ENCODE measurements at places on chromosomes 4 and X.

DNA sequence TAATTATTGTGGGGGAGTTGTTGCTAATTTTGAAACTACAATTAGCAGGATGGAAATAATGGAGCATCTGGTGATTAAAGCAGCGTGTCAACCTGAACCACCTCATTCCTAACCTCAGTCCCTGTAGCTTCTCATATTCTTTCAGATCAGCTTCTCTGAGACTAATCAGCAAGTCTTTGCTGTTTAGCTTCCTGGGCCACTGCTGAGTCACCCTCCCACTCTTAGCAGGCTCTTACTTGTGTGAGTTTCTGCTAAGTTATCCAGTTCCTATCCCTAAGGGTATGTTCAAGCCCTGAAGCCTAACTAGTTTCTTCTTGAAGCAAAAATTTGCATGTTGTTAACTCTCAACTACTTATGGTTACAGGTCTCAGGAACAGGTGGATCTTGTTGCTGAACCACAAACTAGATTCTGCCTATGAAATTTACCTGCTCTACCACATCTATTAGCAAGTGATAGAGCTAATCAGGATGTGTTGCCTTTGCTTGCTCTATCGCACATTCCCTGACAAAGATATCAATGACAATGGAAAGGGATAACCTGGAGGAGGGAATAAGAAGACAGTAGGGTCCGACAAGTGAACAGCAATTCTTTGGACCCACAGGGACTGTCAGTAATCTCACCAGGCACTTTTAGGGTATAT, 134.2 kb downstream of the EIF4E start:
- no peak for DNase-seq

- no peak for DNase-seq
Measured at GRCh38 chrX:53681661-53682060, 4.9 kb downstream of the HUWE1 start.

DNA sequence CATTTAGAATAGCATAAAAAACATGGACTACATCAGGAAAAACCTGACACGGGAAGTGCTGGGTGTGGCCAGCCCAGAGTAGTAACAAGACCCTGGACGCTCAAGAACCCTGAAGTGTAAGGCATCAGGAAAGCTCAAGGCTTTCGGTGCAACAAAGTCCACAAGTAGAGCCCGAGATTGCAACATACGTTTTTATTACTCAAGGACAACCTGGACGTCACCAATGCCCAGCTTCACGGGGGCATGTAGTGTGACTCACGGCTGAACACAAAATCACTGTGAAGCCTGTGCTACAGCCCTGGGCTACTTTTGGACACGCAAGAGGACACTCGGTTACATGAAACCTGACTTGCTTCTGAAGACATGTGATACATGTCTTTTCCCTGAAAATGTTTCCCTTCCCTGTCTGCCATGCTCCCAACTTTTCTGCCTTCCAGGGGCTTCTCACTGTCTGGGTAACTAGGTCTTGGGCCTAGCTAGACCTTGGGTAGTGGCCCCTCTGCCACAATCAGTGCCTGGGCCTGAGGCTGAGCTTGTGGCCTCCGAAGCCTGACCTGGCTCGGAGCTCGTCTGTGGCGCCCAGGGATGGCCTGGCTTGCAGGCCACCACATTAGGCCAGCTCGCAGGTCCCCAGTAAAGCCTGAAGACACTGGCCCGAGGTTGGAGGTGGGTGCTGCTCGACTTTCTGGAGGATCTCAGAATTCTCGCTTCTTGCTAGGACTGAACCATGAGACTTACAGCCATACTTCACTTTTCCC, 9.2 kb downstream of the IRAK1 start:
- DNase-seq, result no peak

DNA sequence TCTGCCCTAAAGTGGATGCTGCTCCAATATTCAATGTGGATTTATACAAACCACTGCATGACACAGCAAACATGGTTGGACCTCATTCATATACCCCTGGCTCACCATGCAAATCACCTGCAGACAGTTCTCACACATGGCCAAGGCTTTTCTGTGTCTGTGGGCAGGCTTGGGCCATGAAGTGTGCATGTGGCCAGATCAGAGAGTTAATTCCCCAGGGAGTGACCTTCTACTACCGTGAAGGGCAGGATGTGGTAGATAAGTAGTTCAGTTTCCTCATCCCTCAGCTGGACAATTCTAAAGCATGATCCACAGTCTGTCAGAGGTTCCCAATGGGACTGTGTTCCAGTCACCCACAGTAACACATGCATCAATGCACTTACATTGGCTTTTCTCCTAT, 24.6 kb upstream of the BCLAF3 start:
- no peak for DNase-seq

DNA sequence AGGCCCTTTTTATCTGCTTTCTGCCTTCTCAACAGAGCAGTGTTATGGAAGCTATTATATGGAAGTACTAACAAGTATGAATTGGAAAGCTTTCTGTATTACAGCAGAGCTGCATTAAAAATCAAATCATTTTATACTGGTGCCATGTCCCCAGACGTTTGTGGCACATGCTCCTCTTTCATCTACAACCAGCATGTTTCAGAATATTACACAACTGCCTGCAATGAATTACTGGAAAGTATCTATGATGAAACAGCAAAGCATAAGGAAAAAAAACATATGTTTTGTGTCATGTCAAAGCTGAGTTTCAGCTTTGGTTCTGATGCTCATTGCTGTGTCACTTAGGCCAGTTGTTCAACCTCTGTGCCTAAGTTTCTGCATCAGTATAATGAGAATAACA, 576.8 kb downstream of the GBA3 start:
- DNase-seq, result no peak

DNA sequence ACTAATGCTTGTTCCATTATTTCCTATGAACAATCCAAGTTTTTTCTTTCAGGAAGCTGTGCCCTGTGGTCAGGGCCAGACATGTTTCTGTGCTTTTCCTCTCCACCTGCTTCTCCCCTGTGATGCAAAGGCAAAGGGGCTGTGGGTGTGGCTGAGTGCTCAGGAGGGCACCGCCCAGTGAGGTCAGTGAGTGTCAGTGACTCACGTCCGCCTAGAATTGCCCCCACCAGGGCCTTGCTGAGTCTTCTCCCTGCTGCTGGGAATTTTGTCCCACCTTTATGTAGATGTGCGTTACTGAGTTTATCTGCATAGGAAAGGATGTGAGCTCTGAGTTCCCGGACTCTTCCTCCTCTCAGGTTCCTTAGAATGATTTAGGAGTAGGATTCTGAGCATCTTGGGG, 283.2 kb downstream of the DCHS2 start:
- no peak for DNase-seq

DNA sequence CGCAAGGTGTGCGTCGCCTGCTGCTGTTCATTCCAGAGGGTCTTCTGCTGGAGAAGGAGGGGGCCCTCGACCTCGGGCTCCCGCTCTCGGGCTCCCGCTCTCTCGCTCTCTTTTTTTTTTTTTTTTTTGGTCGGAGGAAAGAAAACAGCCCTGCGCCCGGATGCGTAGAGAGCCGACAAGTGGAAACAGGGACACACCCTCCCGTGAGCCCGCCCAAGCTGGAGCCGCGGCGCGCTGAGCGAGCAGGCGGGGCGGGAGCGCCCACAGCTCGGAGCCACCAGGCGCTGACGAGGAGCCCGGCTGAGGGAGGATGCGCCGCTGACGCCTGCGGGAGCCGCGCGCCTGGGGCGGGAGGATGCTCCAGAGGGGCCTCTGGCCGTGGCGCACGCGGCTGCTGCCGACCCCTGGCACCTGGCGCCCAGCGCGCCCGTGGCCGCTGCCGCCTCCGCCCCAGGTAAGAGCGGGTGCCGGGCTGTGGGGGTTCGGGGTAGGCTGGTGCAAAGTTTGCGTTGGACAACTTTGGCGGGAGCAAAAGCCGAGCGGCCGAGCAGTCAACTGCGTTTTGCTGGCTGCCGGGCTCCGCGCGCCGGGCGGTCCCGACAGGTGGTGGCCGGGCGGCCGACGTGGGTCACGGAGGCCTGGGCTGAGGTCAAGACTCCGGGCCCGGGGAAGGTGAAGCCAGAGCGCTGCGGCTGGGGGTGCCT, at the start of gene MCUB:
Gene MCUB, plus strand, starts transcription at position 264 of the 704 bp plus-strand sequence. Its CDS starts 92 bp downstream, at position 356.
- DNase-seq, result peak; percentile 80

Data from breast epithelium (tissue), 4 donors.